Motor neuron (in vitro differentiated cells): ENCODE measurements at places on chromosomes 11 and 22. TPM values are rescaled to one million over a fixed set of nuclear protein-coding genes. Genes with fewer than 3 reads are reported as not detected.

HSPB2 gene
- total RNA-seq, result 0.50 TPM in 1 of 2 replicates, not detected in the other

TSGA10IP gene
- 0.73 TPM in 1 of 2 replicates, not detected in the other for total RNA-seq

DNA sequence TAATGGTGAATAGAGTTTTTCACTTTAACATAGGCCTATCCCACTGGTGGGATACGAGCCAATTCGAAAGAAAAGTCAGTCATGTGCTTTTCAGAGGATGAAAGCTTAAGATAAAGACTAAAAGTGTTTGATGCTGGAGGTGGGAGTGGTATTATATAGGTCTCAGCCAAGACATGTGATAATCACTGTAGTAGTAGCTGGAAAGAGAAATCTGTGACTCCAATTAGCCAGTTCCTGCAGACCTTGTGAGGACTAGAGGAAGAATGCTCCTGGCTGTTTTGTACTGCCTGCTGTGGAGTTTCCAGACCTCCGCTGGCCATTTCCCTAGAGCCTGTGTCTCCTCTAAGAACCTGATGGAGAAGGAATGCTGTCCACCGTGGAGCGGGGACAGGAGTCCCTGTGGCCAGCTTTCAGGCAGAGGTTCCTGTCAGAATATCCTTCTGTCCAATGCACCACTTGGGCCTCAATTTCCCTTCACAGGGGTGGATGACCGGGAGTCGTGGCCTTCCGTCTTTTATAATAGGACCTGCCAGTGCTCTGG is at the start of gene TYR:
TYR (plus strand) TSS at position 185 of the 541 bp plus-strand sequence; CDS start at position 264, 79 bp downstream.
- ATAC-seq, result no peak

C11orf42 gene
- total RNA-seq, result 0.50 and 0.77 TPM in 2 replicates

DNA sequence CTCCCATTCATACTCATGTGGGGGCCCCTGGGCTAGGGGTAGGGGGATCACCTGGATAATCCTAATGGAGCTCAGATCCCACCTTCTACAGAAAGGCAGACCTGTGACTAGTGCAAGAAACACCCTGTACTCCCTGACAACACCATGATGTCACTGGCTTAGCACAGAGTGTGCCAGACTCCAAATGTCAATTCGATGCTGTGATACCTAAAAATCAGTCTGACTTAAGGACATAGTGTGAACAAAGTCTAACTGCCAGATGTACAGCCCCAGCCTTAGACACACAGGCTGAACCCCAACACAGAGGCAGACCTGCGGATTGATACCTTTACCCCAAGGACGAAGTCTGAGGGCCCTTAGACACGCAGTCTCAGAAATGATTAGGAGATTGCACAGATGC is 8.5 kb downstream of the ABCC8 start:
- no peak for ATAC-seq

GRCh38 chr22:30640361-30640760 is 4.8 kb downstream of the SLC35E4 start:
- no peak for ATAC-seq

GRCh38 chr11:209275-210121 is 2.0 kb downstream of the RIC8A start:
- no peak for ATAC-seq

DNA sequence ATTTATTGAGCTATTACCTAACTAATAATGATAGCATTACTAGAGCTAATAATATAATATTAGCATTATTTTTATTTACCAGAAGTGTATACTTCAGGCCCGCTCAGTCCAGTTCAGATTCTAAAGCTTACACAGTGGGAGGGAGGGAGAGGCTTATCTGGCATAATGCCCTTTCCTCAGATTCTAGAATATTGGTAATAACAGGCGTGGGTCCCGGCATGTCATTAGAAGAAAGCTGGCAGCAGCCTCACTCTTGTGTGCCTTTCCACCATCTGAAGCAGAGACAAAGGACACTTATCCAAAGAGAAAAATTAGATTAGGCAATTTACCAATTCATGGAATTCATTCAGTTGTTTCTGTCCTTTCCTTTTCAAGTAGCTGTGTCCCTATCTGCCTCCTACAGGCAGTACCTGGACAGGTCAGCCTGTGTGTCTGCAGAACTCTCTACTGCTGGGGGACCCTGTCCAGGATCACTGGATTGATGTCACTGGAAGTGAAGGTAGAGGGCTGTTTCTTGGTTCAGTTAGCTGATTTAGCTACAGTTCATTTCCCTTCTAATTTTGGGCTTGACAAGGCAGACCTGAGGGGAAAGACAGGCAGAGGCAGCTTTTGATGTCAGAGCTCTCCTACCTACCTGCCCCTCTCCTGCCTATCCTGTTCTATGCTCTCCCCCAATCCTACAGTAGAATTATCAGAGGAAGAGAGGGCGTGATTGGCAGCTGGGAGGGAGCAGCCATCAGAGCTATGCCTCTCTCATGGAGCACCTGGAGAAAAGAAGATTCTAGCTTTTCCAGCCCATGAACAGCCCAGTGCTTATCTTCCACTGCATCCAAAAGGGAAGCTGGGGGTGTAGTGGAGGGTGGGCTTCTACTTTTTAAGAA is 20.3 kb upstream of the CCDC90B start:
- no peak for ATAC-seq

- no peak for ATAC-seq
Measured at GRCh38 chr11:60790726-60791125, 5.6 kb downstream of the MS4A10 start.

- no peak for ATAC-seq
Measured at GRCh38 chr11:68525930-68526329, 65.4 kb downstream of the PPP6R3 start.
